ENCODE measurements at places on chromosomes 1 and 21. TPM values are rescaled to one million over a fixed set of nuclear protein-coding genes. Genes with fewer than 3 reads are reported as not detected.
A peak's percentile ranks its signal among the peaks of the same experiment; 100 is the strongest.

MTFR1L gene
- total RNA-seq: 26.2 TPM

ZNF678 gene
- total RNA-seq: 4.1 TPM

TAS1R3 gene
- total RNA-seq: 0.78 TPM

- H3K36me3 ChIP-seq: no peaks in the 10 kb centered on the region
- no peaks in the 10 kb centered on the region for H3K4me1 ChIP-seq
- no peak overlapping the region for H3K27ac ChIP-seq
- H3K4me3 ChIP-seq: no peak overlapping the region
Measured at GRCh38 chr1:22673486-22674409, 20.7 kb downstream of the C1QB start.

GRCh38 chr21:26050857-26051256 lies 119.7 kb downstream of the APP start:
- no peaks in the 10 kb centered on the region for H3K36me3 ChIP-seq
- H3K4me3 ChIP-seq: no peak overlapping the region
- no peaks in the 10 kb centered on the region for H3K27me3 ChIP-seq

- no peaks in the 10 kb centered on the region for H3K27me3 ChIP-seq
- DNase-seq: no peak
- no peaks in the 10 kb centered on the region for H3K36me3 ChIP-seq
- no peak overlapping the region for H3K27ac ChIP-seq
- H3K4me3 ChIP-seq: no peak overlapping the region
Measured at GRCh38 chr1:79859212-79859948, 852.9 kb upstream of the ADGRL4 start.

- H3K4me1 ChIP-seq: no peaks in the 10 kb centered on the region
- H3K27me3 ChIP-seq: no peaks in the 10 kb centered on the region
- no peak overlapping the region for H3K27ac ChIP-seq
- H3K4me3 ChIP-seq: no peak overlapping the region
- H3K36me3 ChIP-seq: no peaks in the 10 kb centered on the region
- DNase-seq: no peak
Measured at GRCh38 chr1:164733734-164734133, 174.8 kb downstream of the PBX1 start.

DNA sequence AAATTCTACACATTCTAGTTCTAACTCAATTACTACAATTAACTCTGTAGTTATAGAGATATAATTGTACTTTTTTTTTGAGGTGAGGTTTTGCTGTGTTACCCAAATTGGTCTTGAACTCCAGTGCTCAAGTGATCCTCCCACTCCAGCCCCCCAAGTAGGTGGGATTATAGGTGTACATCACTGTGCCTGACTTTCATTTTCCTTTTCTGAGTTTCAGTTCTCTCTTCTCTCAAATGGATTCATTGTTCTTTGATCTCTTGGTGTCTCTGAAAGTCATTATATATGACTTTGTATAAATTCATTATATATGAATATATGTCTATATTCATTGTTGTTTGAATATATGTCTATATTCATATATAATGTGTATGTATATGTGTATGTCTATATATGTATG lies 74.0 kb upstream of the GALNT2 start:
- DNase-seq: no peak
- peaks cover 2% of the 10 kb centered on the region for H3K4me1 ChIP-seq
- H3K27me3 ChIP-seq: no peaks in the 10 kb centered on the region
- no peaks in the 10 kb centered on the region for H3K36me3 ChIP-seq
- H3K27ac ChIP-seq: no peak overlapping the region

DNA sequence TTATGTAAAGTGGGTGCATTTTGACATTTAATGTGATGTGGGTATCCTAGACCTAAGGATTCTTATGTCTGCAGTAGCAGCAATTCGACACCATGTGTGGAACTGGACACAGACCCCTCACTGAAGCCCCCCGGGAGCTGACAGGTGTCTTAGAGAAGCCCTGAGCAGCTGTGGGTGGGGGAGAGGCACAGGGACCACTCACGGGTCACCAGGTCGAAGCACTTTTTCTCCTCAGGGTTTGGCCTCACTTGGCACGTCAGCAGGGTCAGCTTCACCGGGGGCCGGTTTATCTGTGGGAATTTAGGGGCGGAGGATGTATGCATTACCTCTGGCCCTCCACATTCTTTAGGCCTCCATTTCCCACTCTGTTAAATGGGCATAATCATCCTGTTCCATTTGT lies 14.0 kb upstream of the TCEA3 start:
- H3K4me1 ChIP-seq: no peaks in the 10 kb centered on the region
- no peak overlapping the region for H3K4me3 ChIP-seq
- H3K27ac ChIP-seq: no peak overlapping the region
- no peak for DNase-seq
- H3K27me3 ChIP-seq: peaks cover 14% of the 10 kb centered on the region

DNA sequence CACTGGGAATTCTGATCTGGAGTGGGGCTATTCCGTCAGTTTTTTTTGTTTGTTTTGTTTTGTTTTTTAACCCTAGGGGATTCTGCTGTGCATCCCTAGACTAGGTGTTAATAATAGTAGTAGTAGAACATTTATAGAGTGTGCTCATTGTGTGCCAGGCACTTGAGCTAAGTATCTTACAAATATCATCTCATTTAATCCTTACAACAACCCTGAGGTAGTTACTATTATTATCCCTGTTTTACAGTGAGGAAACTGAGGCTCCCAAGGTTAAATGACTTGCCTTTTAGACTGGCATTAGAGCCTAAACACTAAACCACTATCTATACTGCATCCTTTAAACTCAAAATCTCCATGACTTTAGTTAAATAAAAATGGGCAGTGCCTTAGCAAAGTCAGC lies 22.1 kb downstream of the TOR3A start:
- H3K4me1 ChIP-seq: no peaks in the 10 kb centered on the region
- no peak overlapping the region for H3K4me3 ChIP-seq
- no peaks in the 10 kb centered on the region for H3K27me3 ChIP-seq
- no peak overlapping the region for H3K27ac ChIP-seq

- H3K4me3 ChIP-seq: no peak overlapping the region
- H3K27ac ChIP-seq: peak overlapping the region; percentile 62
- no peaks in the 10 kb centered on the region for H3K36me3 ChIP-seq
- H3K27me3 ChIP-seq: no peaks in the 10 kb centered on the region
Measured at GRCh38 chr1:202586018-202586821, 124.0 kb downstream of the SYT2 start.

DNA sequence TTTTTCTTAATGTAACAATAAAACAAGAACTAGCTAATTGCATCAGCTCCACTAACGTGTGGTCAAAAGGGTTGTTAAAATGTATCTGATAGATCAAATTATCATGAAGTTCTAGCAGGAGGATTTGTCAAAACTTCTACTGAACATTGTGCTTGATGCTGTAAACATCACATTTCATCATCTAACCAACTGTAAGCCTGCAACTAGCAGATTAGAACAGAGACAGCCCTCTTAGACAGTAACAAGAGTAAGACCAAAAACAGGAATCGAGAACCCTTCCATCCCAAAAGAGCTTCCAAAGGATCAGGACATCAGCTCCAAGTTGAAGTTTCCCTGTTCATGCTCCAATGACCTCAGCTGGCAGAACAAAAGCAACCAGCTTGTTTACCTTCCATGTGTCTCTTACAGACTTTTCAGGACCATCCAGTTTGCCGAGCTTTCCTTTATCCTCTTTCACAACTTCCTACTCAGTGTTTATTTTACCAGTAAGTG lies 44.6 kb downstream of the NIBAN1 start:
- peaks cover 4% of the 10 kb centered on the region for H3K4me1 ChIP-seq
- peaks cover 8% of the 10 kb centered on the region for H3K36me3 ChIP-seq
- H3K4me3 ChIP-seq: no peak overlapping the region
- no peaks in the 10 kb centered on the region for H3K27me3 ChIP-seq

DNA sequence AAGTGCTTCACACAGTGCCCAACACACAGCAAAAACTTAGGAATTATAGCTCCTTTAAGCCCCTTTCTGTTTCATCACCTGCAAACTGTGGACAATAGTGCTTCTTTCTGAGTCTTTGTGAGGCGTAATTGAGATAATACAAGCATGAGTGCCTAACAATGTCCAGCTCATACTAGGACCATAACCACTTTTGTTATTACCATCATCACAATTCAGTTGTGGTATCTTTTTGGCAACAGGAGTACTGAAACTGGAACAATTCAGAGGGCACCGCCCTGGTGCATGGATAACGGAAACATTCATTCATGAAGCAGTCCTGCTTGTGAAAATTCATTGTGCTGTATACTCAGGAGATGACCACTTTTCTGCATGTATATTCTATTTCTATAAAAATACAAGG lies 18.2 kb downstream of the DNAJC11 start:
- peaks cover 4% of the 10 kb centered on the region for H3K4me1 ChIP-seq
- H3K36me3 ChIP-seq: peaks cover 14% of the 10 kb centered on the region
- H3K4me3 ChIP-seq: no peak overlapping the region

DNA sequence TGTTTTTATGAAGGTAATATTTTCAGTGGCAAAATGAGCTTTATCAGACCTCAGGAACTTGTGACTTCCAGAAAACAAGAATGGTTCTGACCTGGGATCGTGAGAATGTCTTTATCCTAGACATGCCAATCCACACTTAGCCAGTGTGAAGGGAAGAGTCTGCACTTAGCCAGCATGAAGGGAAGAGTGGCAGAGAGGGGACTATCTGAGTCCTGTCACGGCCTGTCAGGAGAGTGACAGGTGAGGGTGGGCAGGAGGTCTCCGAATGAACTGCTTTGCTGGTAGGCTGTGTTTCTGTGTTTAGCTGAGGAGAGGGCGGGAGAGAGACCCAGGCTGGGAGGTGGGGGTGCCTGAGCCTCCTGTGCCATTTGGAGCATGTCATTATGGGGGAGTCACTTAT lies 173.1 kb downstream of the KIF26B start:
- no peak overlapping the region for H3K27ac ChIP-seq
- DNase-seq: no peak
- H3K27me3 ChIP-seq: no peaks in the 10 kb centered on the region
- H3K4me1 ChIP-seq: peaks cover 11% of the 10 kb centered on the region

GRCh38 chr1:169099561-169099960 lies 6.9 kb upstream of the ATP1B1 start:
- H3K4me3 ChIP-seq: no peak overlapping the region
- no peaks in the 10 kb centered on the region for H3K4me1 ChIP-seq
- no peak for DNase-seq
- no peak overlapping the region for H3K27ac ChIP-seq
- H3K27me3 ChIP-seq: peaks cover 16% of the 10 kb centered on the region
- no peaks in the 10 kb centered on the region for H3K36me3 ChIP-seq

- H3K36me3 ChIP-seq: no peaks in the 10 kb centered on the region
- no peak overlapping the region for H3K27ac ChIP-seq
- no peaks in the 10 kb centered on the region for H3K4me1 ChIP-seq
- H3K27me3 ChIP-seq: no peaks in the 10 kb centered on the region
Measured at GRCh38 chr21:20720623-20721022, 277.6 kb upstream of the NCAM2 start.

DNA sequence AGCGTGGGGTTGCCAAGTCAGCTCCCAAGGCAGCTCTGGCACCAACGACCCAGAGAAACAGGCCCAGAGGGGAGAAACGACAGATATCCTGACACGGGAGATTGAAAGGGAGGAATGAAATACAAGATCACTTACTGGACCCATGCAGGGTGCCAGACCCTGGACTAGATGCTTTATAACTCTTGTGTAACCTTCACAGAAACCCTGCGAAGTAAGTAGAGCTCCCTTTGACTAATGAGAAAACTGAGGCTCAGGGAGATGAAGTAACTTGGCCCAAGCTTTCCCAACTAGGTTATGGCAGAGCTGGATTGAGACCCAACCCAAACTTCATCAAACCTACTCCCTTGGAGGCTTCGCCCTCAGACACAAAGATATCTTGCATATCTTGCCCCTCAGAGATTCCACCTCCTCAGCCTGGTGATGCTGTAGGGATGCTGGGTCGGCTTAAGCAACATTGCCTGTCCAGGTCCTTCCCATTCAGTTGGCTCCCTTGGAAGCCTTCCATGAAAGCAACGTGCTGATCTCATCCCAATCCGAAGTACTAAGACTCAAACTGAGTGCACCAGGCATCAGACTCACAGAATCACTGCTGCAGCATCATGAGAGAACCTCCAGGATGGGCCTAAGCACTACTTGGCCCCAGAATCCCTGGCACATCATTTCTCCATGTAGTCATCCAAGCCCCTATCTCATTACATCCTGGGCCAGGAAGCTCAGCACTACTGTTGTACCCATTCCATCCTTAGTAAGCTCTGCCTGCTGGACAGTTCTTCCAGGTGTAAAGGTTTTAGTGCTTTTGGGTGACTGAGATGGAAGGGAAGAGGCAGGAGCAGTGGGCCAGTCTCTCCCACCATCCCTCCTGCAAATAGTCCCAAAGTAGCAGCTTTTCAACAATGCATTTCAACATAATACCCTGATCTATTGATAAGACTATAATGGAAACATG lies 1.1 kb upstream of the IGSF9 start:
- no peak for DNase-seq
- no peaks in the 10 kb centered on the region for H3K36me3 ChIP-seq
- no peak overlapping the region for H3K27ac ChIP-seq

DNA sequence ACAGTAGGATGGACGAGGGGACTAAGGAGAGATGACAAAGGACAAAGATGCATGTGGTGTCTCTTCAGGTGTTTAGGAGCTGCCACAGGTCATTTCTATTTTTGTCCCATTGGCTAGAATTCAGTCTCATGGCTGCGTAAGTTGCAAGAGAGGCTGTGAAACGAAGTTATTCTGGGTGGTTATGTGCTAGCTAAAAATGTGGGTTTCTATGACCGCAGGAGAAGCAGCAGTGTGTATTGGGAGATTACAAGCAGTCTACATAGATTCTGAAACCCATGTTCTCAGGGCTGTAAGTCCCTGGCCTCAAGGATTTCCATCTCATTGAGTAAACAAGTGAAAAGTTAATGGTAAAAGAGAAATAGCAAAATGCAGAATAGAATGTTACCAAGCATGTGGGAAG lies 110.7 kb downstream of the SPATA46 start:
- peaks cover 11% of the 10 kb centered on the region for H3K27me3 ChIP-seq

GRCh38 chr1:246275036-246275435 lies 232.0 kb downstream of the SMYD3 start:
- DNase-seq: no peak
- no peaks in the 10 kb centered on the region for H3K4me1 ChIP-seq
- H3K27me3 ChIP-seq: no peaks in the 10 kb centered on the region
- H3K4me3 ChIP-seq: no peak overlapping the region
- no peak overlapping the region for H3K27ac ChIP-seq

DNA sequence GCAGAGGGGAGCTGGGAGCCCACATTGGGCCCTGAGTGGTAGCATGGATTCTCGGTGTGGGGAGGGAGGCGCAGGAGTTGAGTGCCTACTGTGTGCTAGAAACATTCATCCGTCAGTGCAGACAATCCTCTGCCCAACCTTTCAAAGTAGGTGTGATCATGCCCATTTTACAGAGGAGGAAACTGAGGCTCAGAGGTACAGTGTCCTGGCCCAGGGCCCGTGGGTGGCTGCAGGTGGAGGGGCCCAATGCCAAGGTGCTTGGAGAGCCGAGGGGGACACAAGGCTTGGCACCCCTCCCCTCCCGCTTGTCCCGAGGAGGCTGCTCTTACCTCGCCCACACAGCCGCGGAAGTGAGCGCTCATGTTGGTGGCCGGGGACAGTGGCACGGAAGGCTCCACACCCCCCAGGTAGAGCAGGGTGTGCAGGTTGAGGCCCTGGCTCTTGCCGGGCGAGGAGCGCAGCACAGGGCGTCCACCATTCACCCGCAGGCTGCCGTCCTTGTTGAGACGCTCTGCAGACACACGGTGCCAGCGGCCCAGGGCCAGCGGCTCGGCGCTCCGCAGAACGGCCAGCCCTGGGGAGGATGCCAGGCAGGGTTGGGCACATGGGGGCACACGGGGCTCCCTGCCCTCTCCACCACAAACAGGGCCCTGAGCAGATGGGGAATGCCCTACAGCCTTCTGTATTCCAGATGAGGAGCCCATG lies 16.6 kb downstream of the LDLRAD2 start:
- no peaks in the 10 kb centered on the region for H3K4me1 ChIP-seq
- H3K27me3 ChIP-seq: no peaks in the 10 kb centered on the region
- no peak overlapping the region for H3K4me3 ChIP-seq
